ENCODE measurements at places on chromosomes 2 and 18. TPM values are rescaled to one million over a fixed set of nuclear protein-coding genes. Genes with fewer than 3 reads are reported as not detected.

- no peak overlapping the region for H3K4me3 ChIP-seq
- DNase-seq: no peak
- H3K27me3 ChIP-seq: no peaks in the 10 kb centered on the region
- H3K4me1 ChIP-seq: peaks cover 17% of the 10 kb centered on the region
Measured at GRCh38 chr2:230691005-230691647, 21.5 kb upstream of the CAB39 start.

- no peaks in the 10 kb centered on the region for H3K4me1 ChIP-seq
- no peak overlapping the region for H3K4me3 ChIP-seq
- H3K36me3 ChIP-seq: no peaks in the 10 kb centered on the region
- no peak overlapping the region for H3K27ac ChIP-seq
- DNase-seq: no peak
Measured at GRCh38 chr2:215489288-215489848, 53.5 kb upstream of the FN1 start.

GRCh38 chr2:201631041-201631440 is 12.3 kb downstream of the TMEM237 start:
- no peaks in the 10 kb centered on the region for H3K4me1 ChIP-seq
- no peaks in the 10 kb centered on the region for H3K27me3 ChIP-seq
- no peak overlapping the region for H3K27ac ChIP-seq
- no peak overlapping the region for H3K4me3 ChIP-seq

DNA sequence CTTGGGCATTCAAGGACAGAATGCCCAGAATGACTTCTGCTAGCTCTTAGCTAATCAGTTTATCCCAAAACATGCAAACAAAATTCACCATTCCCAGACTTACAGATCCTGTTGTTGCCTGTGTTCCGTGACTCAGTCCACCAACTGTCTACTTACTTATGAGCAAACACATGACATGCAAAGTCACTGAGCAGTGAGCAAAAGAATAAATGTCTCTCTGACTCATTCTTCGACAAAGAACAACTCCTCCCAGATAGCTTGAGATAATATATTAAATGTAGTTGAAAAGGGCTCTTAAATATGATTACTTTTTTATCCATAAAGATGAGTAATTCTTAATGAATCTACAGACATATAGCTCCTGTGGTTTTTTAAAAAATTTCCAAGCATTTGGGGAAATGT is 9.0 kb upstream of the CREG2 start:
- no peaks in the 10 kb centered on the region for H3K36me3 ChIP-seq
- no peak for DNase-seq
- no peak overlapping the region for H3K27ac ChIP-seq
- H3K4me1 ChIP-seq: no peaks in the 10 kb centered on the region
- H3K27me3 ChIP-seq: peaks cover 20% of the 10 kb centered on the region
- H3K4me3 ChIP-seq: no peak overlapping the region

Gene FEV
- total RNA-seq: not detected
